ENCODE measurements at places on chromosomes 5 and 9. TPM values are rescaled to one million over a fixed set of nuclear protein-coding genes. Genes with fewer than 3 reads are reported as not detected.

DNA sequence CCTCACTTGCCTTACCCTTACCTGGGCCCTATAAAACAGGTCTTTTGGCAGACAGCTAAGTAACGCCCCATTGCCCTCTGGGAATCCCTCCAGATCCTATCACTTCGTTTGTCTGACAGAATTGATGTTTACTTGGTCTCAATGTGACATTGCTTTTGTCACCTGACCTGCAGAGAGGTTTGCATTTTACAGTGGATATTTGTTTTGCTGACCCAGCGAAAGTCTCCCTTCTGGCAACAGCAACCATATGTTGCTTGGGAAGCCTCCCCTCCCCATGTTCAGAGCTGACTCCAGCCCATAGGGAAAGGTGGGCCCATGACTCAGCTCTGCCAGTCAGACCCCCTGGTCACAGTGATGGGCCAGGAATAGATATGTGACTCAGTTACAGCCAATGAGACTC lies 54.0 kb upstream of the LARP1 start:
- DNase-seq: no peak

DNA sequence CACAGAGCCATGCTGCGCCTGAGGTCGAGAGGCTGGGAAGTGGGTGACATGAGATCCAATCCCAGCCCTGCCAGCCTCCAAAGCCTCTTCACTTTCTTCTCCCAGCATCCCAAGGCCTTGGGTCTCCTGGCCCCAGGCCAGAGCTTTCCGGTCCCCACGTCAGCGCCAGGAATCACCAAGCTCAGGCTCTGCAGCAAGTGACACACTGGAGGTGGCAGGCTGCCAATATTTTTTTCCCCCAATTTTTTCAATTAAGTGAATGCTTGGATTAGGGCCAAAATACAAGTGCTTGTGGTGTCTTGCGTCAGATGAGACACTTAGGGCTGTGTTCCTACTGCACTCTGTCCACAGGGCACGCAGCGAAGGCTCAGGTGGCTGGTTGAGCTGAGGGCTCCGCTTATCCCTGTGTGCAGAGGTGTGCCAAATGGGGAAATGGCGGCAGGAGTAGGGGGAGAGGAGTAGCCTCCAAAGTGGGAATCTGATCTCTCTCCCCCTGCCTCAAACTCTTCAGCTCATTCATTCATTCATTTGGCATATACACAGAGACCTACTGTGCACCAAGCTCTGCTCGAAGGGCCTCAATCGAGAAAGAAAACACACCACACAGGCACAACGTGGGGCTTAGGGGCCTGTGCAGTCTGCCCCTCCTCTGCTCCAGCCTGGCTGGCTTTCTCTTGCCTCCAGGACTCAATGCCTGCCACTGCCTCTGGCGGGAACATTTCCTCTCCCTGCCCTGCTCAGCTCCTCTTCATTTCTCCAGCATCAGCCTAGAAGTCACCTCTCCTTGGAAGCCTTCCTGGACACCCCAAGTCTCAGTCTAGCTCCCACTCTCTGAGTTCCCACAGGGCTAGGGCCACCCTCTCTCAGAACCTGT lies 16.6 kb downstream of the SH3PXD2B start:
- no peak for DNase-seq

Gene DRD1
- total RNA-seq: not detected

Gene SLC6A3
- not detected for total RNA-seq

Gene MARCOL
- total RNA-seq: not detected

DNA sequence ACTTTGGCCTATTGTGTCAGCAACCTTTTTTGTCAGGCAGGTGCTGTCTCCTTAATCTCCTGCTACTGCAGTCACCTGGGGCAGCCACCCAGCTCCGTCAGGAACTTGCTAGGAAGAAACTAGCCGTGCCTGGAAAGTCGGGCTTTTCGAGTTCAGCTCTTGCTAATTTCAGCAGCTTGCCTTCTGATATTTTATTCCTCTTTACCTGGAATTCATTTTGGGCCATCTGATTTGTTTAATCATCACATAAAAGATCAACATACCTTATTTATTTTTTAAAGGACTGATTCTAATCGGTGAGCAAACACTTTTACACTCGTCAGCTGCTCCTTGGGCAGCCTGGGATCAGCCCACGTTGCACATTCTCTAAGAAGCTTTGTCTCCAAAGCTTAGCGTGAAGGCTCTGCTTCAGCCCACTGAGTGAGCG lies 42.2 kb downstream of the PRLR start:
- DNase-seq: no peak

Gene NPDC1
- 32.7 TPM for total RNA-seq

Gene CCDC171
- total RNA-seq: 1.8 TPM

DNA sequence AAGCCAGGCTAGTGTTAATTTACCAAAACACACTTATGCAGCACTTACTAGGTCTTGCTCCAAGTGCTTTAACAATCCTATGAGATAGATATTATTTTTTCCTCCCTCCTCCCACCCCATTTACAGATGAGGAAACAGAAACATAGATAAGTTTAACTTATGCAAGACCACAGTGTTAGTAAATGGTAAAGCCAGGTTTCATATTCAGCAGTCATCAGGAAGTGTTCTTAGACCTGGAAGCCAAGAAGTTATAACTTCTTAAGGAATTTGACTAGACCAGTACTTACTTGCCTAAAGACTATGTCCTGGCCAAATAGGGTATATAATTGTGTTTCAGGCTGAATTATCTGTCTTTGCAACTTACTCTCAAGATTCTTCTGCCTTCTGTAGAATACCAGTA lies 15.9 kb downstream of the ABHD17B start:
- no peak for DNase-seq

DNA sequence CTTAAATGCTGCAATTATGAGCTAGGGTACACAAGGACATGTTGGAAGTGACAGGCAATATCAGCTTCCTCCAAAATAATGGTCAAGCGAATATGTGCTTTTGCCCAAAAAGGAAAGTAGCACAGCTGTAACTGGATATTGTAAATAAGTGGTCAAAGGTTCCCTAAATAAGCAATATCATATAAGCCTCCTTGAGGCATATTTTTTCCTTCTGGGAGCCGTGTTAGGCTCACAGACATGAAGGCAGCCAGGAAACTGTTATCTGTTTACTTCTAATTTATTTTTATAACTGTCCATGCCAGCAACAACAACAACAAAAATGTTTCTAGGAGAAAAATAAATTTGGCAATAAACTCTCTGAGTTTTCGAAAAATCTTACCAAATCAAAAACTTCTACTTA lies 648.3 kb downstream of the PDE4D start:
- no peak for DNase-seq

GRCh38 chr5:132965120-132965519 lies 1.7 kb upstream of the AFF4 start:
- no peak for DNase-seq

- DNase-seq: no peak
Measured at GRCh38 chr9:114275246-114276004, 47.5 kb upstream of the ORM1 start.

Gene IL5
- 113 TPM for total RNA-seq

GRCh38 chr5:9954869-9955268 lies 294.8 kb downstream of the ATPSCKMT start:
- no peak for DNase-seq

Gene CCDC187
- total RNA-seq: 0.02 TPM

- DNase-seq: no peak
Measured at GRCh38 chr5:102539562-102539961, 40.8 kb upstream of the SLCO6A1 start.

- no peak for DNase-seq
Measured at GRCh38 chr9:132461971-132462370, 52.0 kb downstream of the CFAP77 start.

- no peak for DNase-seq
Measured at GRCh38 chr5:154892369-154892771, 33.9 kb downstream of the CNOT8 start.

GRCh38 chr9:77712533-77713130 lies 64.5 kb upstream of the GNA14 start:
- no peak for DNase-seq

- DNase-seq: no peak
Measured at GRCh38 chr9:22265038-22265437, 181.6 kb upstream of the DMRTA1 start.

DNA sequence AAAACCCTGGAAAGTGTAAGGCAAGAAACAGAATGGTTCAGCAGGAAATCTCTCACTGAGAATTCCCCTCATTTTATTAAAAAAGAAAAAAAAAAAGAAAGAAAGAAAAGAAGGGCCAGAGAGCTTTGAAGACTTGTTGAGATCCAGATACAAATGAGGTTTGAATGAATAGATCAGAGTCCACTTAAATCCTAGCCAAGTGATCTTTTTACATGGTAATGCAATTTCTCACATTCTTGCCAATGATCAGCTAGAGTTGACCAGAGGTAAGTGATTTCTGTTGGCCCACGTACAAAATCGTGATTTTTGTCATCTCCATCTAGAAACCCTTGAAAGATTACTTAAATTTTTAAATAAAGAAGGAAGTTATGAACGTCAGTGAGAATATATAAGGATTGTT lies 261.5 kb upstream of the PCSK5 start:
- DNase-seq: no peak

Gene TEX48
- 0.68 TPM for total RNA-seq

DNA sequence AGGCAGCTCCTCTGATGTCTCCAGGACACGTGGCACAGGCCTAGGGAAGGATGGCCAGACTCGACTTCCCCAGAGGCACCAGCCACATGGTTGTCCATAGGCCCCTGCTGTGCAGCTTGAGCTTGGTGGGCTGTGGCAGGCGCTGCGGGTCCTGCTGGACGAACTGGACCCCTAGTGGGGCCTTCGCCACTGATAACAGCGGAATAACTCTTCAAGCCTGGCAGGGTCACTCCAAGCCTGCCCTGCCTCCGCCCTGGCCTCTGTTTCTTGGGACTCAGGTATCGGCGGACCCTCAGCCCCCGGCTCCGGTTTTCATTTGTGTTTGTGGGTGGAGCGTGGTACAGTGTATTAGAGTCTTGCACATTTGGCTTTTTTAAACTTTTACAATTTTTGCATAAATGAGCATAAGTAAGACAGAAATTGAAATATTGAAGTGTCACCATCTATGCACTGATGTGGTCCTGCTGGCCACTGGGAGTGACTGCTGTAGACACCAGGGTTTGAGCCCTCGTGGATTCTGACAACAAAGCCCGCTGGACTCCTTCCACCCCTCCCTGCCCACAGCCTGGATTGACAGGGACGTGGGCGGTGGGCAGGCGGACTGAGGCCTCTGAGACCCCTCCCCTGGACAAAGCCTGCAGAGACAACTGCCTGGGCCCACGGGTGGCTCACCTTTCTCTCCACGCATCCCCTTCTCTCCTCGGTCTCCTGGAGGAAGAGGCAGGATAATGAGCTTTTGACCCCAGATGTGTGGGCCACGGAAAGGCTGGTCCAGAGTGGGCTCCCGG lies 3.8 kb downstream of the FCN1 start:
- no peak for DNase-seq

Gene FOCAD
- total RNA-seq: 36.0 TPM

Gene KIF20A
- total RNA-seq: 28.1 TPM

Gene TRIM52
- 15.5 TPM for total RNA-seq

DNA sequence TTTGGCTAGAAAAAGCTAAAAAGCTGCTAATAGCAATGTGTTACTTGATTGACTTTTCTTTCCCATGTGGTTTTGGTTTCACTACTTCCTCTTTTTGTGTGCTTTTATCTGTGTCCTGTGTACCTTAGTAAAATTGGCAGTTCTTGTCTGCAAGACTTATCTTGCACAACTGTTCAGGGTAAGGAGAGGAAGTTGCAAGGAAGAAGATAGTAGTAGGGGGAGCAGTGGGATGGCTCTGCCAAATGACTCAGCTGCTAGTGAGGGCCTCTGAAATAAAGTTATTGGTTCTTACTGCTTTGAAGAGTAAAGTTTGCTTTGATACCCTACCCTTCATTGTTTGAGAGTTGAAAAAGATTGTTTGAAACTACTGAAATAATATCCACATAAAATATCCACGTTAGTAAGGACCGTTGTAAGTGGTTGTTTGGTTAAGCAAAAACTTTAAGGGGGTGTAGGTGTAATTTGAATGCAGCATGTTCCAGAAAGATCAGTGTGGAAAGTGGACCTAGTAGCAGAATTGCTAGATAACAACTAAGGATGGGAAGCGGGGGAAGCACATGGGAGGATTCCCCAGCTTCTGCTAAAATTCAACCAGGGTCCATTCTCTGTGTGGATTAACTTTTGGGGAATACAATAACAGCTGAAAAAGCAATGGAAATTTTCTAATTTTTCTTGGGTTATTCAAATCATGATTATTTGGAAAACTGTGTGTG lies 123.5 kb downstream of the SCAMP1 start:
- no peak for DNase-seq

GRCh38 chr5:115573133-115573532 lies 28.6 kb upstream of the FEM1C start:
- no peak for DNase-seq

Measured in activated T-helper 2 cell treated with anti-CD3 and anti-CD28 coated beads, Interferon-gamma antibody, Interleukin-2, Interleukin-4, amounts not matched to agents 10 μg/mL and 5 μg/mL and 100 μg/mL, durations not matched to agents 14 hours and 24 hours and 36 hours (primary cell).